Stimulated activated CD8-positive, alpha-beta memory T cell treated with anti-CD3 and anti-CD28 coated beads, Interleukin-15, amount 100 ng/mL, for 24 hours (primary cell): ENCODE measurements at places on chromosomes 7 and 10.

DNA sequence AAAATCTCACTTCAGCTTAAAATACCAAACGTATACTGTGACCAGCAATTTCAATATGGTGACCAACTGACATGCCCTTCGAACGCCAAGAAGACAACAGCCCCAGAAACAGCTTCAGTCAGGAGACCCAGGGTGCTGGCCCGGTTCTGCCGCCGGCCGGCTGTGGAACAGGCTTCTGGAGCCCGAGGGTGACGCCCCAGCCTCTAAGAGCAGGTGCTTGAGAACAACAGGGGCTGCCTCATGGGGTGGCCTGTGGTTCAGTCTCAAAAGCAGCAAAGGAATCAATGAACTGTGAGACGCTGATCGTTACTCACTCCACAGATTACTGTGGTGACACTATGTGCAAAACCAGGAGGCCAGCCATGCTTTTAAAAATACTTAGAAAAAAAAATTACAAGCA, 17.3 kb downstream of the GPER1 start:
- no peak for DNase-seq

- no peak for DNase-seq
Observed at GRCh38 chr10:48890888-48891850, 48.5 kb downstream of the LRRC18 start.

DNA sequence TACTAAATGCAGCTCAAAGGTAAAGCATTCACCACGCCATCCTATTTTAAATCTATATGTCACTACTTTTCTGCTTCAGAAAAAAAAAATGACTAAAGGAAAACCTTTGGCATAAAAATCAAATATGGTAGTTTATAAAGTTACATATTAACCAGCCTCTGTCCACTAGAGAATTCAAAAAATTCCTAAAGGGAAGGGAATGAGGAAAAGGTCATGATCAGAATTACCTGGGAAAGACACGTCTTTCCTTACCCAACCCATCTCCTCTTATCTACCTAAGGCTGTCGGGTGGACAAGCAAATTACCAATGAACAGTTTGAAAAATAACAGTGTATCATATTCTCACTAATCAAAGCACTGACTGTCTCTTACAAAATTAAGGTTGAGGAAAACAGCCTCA, 100.7 kb upstream of the TMEM106B start:
- DNase-seq: no peak

DNA sequence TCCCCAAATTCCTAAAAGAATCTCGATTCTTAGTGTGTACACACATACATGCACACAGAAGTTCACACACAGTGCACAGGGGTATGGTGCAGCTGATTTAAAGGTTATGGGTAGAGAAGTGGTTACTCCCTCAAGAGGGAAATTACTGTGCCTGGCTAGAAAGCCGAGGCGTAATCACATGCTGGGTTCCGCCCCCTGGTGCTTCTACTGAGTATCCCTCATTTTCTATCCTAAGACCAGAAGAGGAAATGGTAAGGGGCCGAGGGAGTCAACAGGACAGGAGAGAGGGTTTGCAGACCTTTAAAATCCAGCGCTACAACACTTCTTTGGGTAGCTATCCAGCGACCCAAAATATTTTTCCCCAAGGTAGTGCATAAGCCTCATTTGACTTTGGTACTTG, 147.3 kb upstream of the TMEM196 start:
- no peak for DNase-seq

DNA sequence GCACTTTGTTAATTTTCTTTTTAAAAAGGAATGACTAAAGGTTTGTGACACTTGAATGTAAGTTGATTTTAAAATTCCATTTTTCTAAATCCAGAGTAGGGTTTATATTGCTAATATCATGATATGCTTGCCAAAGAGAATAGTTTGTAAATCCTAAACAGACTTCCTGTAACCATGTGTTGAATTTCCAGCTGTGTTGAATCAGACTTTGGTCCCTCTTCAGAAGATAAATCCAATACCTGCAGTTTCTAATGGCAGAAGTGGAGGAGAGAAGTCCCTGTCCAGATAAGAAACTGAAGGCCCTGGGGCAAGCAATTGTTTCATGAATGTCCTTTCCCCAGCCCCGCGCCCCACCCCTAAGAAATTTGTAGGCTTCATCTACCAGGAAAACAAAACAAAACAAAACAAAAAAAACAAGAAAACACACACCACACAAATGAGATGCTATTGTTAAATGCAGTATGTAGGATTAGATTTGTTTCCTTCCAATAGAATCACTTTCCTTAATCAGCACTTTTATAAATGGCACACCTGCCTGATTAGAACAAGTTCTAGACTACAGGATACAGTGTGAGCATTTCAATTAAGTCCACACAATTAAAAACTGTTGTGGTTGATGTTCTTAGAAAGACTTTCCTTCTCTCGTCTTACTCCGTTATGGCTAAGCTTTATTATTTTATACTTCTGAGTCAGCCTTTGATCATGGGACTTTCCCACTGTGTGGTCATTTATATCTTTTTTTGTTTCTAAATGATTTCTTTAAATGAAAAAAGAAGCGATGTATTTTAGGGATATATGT, 122.8 kb downstream of the KAT6B start:
- DNase-seq: no peak

DNA sequence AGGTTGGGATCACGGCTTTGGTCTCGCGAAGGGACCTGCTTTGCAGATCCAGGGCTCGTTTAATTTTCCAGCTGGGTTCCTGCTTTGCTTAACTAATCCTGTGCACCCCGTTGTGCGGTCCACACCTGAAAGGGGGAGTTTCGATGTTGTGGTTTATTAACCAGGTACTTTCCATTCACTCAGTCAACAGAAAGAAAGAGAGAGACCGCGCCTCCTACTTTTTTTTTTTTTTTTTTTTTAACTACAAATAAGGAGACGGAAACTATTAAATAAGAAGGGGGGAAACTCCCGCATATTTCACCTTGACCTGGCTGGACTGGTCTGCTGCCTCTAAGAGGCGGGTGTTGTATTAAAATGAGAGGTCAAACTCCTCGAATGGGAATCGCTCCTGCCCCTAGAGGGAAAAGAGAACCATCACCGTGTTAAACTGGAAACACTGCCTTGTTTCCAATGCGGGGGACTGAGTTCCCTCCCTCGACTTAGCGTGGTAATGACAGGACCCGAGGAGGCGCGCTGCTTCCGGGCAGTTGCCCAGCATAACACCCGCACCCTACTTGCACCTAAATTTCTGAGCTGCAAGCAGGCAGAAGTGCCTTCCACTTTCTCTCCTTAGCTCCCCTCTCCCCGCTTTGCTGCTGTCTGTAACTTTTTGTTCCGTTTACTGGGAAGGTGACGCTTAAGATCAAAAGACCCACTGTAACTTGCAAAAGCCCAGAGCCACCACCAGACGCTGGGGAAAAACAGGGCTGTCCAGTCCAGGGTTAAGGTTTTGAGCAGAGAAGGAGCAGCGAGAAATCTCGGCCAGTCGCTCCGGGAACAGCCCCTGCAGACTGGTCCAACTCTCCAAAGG, 1.1 kb upstream of the ITGB8 start:
- no peak for DNase-seq

- no peak for DNase-seq
Observed at GRCh38 chr10:92993699-92994272, 66.8 kb upstream of the CYP26C1 start.

DNA sequence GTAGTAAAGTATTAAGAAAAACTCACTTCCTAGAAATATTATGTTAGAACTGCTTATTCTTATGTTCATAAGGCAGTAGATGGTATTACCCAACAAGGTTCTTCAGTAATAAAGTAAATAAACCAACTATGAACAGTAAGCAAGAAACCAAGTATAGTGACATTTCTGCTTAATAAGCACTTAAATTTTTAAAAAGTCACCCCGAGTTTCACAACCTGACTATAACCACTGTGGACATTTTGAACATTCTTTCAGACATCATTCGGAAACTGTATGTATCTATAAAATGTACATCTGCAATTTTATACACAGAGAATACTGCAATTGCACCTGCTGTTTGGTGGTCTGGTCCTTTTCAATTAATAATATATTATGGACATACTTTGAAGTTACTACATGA, 1073.6 kb downstream of the XPNPEP1 start:
- DNase-seq: no peak

DNA sequence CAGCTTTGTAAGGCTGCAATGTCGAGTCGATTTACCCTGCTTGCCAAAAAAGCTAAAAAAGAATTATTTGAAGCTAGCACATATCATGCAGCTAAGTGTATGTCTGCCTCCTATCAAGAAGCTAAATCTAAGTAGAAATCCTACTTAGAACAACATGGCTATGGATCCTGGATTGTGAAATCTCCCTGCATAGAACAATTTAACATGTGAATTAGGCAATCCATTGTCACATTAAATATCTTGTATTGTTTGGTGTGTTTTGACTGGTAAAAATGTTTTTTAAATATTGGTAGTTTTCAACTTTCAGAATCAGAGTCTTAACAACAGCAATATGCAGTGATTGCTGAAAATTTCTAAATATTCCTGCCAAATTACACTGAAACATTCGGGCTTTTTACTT, 73.3 kb downstream of the SKIDA1 start:
- DNase-seq: no peak

DNA sequence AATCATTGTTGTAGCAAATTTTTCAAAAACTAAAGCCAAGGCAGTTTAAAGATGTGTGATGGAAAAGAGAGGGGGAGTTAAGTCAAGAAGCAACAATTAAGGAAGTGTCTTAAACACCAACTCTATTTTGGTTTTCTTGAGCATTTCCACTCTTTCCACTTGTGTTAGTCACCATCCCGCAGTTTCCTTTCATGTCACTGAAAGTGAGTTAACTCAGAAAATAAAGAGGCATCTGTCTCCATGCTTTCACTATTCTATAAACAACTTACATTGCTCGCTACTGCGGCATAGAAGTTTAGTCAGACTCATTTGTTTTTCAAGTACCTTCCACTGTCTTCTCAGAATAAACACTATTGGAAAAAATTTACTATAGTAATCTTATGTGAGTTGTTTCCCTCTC, 284.9 kb upstream of the SEMA3D start:
- DNase-seq: no peak

DNA sequence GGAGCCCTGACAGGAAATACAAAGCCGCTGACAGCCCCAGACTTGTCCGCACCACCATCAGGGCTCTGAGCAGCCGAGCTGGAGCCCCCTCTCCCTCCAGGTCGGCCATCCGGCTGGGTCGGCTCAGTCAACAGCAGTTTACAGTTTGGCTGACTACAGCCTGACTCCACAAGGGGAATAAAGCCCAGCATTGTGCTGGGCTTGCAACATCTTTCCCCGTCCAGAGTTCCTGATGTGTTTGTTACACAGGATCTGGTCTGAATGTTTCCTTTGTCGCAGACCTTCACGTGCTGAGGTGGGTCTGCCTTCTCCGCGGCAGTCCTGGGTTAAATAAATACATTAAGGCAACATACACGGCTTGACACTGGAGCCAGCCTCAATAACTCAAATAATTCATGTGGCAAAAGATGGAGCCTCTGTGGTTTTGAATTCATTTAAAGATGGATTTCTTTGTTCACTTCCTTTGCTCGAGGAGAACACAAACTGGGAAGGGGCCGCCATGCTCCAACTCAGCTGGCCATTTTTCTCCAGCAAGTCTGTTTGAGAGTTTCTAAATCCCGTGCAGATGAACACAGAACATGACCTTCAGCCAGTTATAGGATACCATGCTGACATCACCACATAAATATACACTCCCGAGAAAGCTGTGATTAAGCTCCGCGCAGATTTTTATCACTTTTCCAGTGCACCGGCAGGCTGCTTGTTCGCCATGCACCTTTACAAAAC, 192.1 kb downstream of the WDR11 start:
- DNase-seq: no peak

DNA sequence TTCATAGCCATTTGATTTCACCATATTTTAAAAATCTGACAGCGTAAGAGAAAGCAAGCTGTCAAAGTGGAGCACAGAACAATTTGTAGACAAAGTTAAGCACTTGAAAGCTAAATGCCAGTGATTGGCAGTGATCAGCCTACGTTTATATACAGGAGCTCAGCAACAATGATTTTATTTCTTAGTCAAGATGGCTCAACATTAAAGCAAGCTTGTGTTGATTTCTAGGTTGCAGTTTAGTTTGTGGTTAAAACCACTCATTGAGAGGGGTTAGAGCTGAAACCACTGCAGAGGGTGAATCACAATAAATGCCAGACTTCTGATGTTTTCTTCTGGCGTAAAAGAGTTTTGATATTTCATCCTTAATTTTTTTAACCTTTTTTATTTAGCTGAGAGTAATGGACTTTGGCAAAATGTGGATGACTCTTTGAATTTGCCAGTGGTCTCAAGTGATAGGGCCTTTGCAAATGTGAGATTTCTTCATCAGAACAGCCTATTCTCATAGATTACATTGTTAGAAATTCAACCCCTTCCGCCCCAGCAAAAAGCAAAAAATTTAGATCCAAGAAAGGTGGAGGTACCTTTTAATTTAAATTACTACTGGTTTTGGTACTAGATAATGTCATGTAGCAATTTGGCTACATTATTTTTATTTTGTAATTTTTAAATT, 73.8 kb downstream of the SHOC2 start:
- DNase-seq: no peak
